NK-92 treated with Interleukin-12 subunit alpha and Interleukin-12 subunit beta, amount 100 ng/mL, for 24 hours (cell line): ENCODE measurements at places on chromosomes 4 and X.

DNA sequence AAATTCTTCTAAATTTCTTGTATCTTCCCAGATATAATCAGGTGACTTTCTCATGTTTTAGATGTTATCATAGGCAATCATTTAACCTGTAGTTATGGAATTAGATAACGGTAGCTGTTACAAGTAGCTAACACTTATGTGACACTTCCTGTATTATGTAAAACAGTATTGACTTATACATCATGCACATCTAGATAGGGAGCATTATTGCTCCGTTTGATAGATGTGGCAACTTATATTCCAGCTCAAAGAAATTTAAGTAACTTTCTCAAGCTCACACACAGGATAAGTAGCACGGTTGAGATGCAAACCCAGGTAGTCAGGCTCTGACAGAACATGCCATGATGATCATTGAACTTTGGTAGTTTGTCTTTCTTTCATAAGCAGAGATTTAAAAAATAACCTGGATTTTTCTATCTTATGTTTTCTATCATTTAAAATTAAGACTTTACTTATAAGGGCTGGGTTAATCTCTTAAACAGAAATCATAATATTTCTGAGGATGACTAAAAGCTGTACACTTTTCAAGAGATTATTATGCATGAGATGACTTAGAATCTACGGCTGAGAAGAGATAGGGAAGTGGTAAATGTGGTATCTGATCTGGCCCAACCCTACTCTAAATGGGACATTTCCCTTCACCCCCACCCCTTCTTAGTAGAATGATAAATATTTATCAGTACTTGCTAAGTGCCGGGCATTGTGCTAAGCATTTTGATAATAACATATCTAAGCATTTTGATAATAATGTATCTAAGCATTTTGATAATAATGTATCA lies 69.1 kb upstream of the HPGD start:
- DNase-seq: no peak

GRCh38 chr4:26264109-26264508 lies 56.7 kb upstream of the RBPJ start:
- DNase-seq: no peak

DNA sequence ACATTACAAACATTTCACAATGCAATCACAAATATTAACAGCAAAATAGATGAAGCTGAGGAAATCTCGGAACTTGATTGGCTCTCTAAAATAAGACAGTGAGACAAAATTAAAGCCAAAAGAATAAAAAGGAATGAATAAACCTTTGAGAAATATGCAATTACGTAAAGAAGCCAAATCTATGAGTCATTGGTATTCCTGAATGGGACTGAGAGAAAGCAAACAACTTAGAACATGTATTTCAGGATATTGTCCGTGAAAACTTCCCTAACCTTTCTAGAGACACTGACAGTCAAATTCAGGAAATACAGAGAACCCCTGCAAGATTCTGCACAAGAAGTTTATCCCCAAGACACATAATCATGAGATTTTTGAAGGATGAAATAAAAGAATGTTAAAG lies 48.4 kb upstream of the SPANXN2 start:
- no peak for DNase-seq

DNA sequence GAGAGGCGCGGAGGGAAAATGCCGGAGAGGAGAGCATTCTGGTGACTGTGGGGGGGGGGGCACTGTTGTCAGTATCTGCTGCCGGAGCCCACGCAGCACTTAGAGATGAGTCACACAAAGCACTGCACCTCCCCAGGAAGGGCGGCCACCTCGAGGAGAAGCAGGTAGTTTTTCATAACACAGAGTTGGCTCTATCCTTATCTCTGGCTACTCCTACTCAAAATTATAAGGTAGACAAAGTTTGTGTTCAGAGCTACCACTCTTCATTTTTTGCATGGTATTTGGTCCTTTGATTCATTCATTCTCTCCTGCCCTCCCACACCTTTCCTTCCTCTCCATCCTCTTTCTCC lies 76.2 kb upstream of the SCOC start:
- peak; percentile 3 for DNase-seq

DNA sequence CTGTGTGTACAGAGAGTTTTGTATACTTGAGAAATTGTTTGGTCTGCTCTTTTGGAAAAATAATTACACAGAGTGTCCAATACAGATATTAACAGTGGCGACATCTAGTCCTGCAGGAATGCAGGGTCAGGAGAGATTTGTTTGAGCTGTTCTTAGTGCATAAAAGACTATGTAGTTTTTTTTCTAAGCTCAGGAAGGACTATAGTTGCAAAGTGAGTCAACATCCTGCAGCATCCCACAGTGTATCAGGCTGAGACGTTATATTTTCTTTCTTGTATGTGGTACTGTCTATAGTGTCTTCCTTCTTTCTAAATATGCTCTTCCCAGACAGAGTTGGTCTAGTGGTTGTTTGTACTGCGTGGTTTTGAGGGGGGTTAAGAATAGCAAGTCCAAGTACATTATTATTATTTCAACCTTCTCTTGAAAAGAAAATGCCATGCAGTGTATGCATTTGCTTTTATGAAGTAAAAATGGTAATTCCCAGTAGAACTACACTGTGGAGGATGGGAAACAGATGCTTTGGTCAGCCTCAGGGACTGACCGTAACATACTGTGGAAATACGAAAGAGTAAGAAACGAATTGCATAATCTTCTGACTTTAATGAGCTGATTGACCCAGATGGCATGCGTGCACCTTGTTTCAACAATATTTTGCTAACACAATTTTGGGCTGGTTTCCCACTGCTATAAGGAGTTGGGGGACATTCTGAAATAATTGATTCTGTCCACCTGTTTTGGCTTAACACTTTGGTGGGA lies 67.4 kb downstream of the DMP1 start:
- no peak for DNase-seq

GRCh38 chrX:19931146-19931545 lies 43.7 kb upstream of the SH3KBP1 start:
- no peak for DNase-seq

DNA sequence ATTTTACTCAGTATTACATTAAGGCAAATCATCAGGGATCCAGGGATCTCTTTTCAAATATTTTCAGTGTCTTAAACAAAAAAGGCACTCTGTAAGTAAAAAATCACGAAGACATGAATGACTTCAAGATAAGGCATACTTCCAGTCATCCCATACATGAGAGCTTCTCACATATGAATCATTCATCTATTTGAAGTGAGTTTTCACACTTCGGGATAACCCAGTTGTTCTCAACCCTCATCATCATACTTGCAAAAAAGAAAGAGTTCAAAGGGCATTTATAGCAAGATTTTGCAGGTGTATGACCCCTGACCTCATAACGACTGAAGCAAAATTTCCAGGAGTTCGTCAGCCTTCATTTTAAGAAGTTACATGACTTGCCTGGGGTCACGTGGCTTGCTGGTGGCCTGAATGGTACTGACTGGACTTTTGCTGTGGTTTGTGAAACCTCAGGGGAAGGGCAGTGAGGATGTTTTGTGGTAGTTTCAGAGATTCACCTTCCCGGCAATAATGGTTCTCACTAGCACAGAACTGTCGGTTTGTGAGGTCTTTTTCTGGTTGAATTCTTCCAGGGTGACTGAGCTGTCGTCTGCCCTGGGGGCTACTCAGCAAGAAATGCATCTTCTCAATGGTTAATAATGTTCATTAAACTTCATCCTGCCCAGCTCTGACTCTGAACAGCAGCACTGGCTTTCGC lies 115.8 kb upstream of the SHISA3 start:
- peak; percentile 47 for DNase-seq

GRCh38 chrX:15566244-15566643 lies 34.5 kb downstream of the ACE2 start:
- no peak for DNase-seq

- DNase-seq: no peak
Measured at GRCh38 chr4:168880072-168880675, 129.9 kb downstream of the CBR4 start.

- no peak for DNase-seq
Measured at GRCh38 chr4:111136438-111136837, 513.6 kb upstream of the PITX2 start.

- no peak for DNase-seq
Measured at GRCh38 chrX:44247468-44247867, 96.0 kb downstream of the EFHC2 start.

GRCh38 chrX:47746446-47746845 lies 87.5 kb upstream of the UXT start:
- DNase-seq: no peak

DNA sequence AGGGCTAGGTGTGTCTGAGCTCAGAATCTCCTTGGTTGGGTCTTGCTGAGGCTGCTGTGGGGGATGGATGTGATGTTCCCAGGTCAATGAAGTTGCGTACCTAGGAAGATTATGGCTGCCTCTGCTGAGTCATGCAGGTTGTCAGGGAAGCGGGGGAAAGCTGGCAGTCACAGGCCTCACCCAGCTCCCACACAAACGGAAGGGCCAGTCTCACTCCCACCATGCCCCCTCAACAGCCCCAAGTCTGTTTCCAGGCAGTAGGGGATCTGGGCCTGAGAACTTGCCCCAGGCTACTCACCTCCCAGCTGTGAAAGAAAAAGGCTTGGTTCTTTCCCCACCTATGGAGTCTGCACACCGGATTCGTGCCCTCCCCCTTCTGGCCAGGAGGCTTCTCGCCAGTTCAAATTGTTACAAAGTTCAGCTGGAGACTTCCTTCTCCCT lies 72.9 kb downstream of the WDR44 start:
- no peak for DNase-seq

- DNase-seq: no peak
Measured at GRCh38 chr4:7865533-7865932, 74.1 kb downstream of the AFAP1 start.

DNA sequence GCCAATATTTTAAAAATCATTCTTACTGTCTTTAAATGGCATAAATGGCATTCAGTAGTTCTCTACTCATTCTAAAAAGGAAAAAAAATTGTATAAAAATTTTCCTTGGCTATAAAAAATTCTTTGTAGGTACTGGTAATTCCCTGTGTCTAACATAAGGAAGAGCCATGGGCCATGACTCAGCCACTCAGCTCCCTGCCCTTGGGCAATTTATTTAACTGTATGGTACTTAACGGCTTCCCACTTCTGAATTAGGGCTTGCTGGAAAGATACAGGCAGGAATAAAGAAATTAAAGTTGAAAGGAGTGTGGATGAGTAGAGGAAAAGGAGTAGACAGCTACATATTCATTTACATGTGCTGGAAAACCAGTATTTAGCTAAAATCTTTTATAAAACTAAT lies 30.6 kb downstream of the ABHD18 start:
- no peak for DNase-seq

GRCh38 chr4:81427344-81427821 lies 44.3 kb downstream of the RASGEF1B start:
- DNase-seq: no peak

- DNase-seq: no peak
Measured at GRCh38 chrX:140525448-140525847, 20.6 kb upstream of the SOX3 start.

DNA sequence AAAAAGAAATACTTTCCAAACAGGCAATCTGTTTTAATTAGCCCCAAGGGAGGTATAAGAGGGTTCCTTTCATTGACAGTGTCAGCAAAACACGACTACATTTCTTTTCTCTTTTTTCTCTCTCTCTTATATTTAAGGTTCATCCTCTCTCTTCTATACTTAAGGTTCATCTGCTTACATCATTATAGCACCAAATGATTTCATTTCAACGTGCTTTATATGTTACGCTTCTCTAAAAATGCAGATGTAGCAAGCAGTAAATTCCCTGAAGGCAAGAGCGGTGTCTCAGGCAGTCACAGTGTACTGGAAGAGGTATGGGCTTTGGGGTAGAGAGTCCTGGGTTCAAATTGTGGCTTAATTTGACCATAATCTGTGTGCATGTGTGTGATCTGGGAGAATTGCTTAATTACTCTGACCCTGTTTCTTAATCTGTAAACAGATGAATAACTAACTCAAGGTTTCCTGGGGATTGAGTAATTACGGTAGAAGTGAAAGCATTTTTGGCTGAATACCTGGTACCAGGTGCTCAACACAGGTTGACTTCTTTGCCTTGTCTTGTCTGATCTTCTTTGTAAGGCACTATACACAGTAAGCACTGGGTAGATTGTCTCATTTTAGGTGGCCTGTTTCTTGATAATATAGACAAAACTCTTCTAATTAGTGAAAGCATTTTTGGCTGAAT lies 180.8 kb downstream of the SPRY1 start:
- DNase-seq: no peak

DNA sequence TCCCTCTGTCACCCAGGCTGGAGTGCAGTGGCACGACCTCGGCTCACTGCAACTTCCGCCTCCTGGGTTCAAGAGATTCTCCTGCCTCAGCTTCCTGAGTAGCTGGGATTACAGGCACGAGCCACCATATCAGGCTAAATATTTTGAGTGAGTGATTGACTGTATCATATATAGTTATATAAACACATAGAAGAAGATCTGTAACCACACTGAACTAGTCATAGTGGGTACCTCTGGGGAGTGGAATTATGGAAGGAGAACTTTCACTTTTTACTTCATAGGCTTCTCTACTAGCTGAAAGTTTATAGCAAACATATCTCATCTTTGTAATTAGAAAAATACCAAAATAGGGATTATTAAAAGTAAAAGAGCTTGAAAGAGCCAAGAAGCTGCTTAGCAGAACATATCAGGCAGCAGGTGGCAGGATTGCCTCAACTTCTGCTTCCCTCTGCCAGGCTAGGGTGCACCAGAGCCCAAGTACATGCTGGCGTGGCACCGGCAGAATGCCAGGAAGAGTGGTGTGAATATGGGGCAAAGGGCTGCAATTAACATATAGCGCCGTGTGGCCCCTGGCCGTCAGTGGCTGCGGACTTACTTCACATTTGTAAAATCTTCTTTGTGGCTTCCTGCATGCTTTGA lies 39.5 kb upstream of the CD40LG start:
- no peak for DNase-seq

DNA sequence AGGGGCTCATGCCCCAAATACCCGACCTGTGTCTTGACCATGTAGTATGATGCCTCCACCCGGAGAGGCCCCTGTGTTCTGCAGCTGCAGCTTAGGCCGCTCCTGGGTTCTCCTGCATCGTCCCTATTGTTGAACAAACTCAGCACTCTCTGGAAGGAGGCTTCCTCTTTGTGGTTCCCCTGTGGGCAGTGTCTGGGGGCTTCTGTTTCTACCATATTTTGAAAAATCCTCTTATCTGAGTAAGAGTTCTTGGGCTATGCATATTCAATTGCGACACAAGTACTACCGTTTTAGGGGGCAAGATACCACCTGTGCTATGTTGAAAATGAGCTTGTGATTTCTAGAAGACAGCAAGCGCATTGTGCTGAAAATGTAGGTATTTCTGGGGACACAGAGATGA lies 276.6 kb downstream of the DHRSX start:
- no peak for DNase-seq

DNA sequence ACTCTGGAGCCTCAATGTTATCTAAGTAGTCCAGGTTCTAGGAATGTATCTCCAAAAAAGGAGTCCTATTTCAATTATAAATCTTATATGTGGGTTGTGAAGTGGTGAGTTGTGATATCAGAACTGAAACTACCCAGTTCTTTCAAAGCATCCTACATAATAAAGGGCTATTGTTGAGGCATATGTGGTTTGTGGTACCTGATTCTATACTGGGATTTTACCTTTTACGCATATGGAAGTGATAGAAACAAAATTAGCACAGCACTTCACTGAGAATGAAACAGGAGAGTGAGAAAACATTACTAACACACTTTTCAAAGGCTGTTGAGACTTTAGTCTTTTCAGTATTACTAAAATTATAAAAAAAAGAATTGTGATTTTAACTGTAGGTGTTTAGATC lies 417.7 kb upstream of the GALNT7 start:
- DNase-seq: no peak

- no peak for DNase-seq
Measured at GRCh38 chr4:71066737-71067716, 73.6 kb downstream of the DCK start.

- no peak for DNase-seq
Measured at GRCh38 chr4:126568652-126569570, 1063.8 kb upstream of the INTU start.

GRCh38 chrX:22165732-22166457 lies 106.8 kb upstream of the CBLL2 start:
- DNase-seq: no peak
